ENCODE measurements at places on chromosomes 11 and 22. TPM values are rescaled to one million over a fixed set of nuclear protein-coding genes. Genes with fewer than 3 reads are reported as not detected.

HORMAD2 gene
- total RNA-seq, result not detected

CCDC87 gene
- total RNA-seq, result 0.74 TPM

- DNase-seq, result no peak
Observed at GRCh38 chr11:64391839-64392238, 32.9 kb downstream of the RPS6KA4 start.

TTC36 gene
- total RNA-seq, result not detected

GGTLC3 gene
- not detected for total RNA-seq

DNA sequence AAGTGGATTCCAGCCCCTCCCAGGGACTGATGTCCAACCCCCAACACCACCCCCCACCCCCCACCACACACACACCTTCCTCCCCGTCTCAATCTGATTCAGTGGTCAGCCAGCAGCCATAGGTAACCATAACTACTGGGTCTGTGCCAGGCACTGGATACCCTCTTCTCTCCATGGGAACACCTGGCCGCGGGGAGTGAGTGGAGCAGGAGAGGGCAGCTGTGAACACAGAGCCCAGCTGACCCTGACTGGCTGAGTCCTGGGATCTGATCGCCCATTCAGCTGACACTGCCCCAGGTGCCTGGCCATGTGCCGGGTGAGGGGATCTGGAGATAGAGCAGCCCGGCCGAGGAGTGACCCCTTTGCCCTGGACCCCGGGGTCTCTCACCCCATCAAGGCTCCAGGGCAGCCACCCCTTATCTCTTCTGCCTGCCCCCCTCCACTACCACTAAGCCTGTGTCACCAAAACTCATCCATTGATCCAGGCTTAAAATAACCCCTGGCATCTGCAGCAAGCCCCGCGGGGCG is 2.6 kb upstream of the SHISA8 start:
- DNase-seq, result no peak

DNA sequence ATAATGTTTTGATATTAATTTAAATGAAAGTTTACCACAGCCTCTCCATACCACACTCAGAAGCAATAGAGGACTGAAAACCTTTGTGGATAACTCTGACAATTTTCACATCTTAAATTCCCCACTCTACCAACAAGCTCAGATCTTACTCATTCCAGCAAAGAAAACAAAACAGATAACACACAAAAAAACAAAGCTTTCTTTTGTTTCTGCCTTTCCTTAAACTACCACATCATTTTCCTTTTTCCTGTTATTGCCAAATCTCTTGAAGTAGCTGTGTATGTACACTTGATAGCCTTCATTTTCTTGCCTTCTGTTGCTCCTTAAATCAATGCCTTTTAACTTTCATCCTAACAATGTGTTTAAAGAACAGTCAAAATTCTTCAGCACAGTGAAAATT is 484.9 kb downstream of the NTM start:
- no peak for DNase-seq

PHF21B gene
- total RNA-seq, result 1.9 TPM

RANGAP1 gene
- 30.2 TPM for total RNA-seq
